ENCODE measurements at places on chromosomes 7 and 10. TPM values are rescaled to one million over a fixed set of nuclear protein-coding genes. Genes with fewer than 3 reads are reported as not detected.

DNA sequence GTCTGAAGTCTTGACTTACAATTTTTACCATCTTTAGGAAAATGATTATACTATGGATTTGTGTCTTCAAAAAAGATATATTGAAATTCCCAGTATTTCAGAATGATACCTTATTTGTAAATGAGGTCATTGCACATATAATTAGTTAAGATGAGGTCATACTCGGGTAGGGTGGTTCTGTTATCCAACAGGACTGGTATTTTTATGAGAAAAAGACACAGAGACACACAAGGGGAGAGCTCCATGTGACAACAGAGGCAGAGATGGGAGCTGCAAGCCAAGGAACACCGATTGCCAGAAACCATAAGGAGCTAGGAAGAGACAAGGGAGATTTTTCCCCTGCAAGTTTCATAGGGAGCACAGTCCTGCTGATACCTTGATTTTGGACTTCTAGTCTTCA lies 356.9 kb downstream of the ARL4A start:
- no peak for DNase-seq

DNA sequence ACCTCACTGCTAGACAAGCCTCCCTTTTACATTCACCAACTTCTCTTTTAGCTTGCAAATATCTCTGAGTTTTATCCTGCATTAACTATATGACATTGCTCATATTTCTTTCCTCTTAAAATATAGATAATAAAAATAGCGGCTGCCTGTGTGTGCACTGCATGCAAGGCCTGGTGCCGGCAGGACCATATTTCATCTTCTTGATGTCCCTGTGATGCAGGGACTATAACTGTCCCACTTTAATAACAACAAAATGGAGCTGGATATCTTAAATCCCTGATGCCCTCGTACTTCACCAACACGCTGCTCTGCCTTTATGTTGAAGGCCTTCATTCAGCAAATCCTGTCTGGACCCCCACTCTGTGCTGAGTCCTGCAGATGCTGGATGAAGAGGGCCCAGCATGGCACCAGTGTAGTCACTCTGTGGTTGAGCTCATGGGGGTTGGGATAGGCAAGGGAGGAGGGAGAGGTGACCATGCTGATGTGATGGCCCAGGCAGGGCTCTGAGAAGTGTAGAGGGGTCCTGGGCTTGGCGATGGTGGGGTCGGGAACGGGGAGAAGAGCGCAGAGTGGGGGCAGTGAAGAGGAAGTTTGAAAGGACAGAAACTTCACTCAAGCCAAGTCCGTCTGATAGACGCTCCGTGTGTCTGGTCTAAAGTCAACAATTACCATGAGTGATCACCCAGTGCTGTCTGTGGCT lies 40.4 kb downstream of the C10orf90 start:
- DNase-seq: no peak

DNA sequence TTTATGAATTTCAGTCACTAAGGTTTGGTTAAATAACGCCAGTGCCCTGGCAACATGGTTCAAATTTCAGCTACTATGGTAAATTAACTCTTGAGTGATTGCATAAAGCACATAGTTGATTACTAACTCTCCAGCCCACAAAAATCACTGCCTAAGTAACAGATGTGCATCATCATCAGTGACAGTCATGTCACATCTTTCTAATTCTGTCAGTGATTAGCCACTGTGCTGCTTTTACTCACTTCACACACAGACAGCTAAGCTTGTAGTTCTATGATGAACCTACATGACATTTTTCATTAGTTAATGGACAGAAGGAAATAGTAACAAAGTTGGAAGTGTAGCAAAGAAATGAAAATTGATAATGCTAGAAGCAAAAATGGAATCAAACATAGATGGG lies 108.9 kb downstream of the DNAH11 start:
- no peak for DNase-seq

DNA sequence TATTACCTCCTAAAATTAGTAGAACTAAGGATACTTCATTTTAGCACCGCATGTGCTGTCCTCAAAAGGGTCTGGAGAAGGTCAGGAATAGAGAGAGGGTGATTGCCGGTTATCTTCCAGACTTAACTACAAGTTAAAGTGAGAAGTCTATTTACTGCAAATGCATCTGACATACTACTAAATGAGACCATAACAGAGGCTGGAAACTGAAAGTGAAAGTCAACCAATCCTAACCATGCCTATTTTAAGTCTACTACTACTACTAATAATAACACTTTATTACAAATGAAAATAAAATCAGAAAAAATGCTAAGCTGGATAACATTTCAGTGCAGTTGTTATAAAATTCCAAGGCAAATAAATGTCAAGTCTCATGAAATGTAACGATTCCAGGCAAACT lies 244.7 kb downstream of the KIF20B start:
- no peak for DNase-seq

- DNase-seq: no peak
These were observed 205.6 kb downstream of the AUTS2 start for GRCh38 chr7:69803699-69804516.

- DNase-seq: no peak
These were observed 112.7 kb upstream of the BTBD16 start for GRCh38 chr10:122158362-122158761.

DNA sequence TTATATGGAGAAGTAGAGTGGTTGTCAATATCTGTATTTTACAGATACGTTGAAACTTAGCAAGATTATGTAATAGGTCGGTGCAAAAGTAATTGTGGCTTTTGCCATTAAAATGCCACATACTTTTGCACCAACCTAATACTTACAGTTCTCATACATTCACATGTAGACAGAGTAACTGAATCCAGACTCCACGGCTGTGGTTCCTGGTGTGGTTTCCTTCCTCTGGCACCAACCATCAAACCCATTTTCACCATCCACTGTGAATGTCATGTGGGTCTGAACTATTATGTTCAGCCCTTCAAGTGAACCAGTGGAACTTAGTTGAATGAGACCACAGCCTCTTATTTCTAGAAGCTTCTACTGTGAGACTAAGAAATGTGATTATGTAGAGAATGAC lies 31.5 kb upstream of the SLIT1 start:
- DNase-seq: no peak

Gene LMTK2
- total RNA-seq: 9.4 TPM

Gene ACBD7
- total RNA-seq: not detected
